NCI-H1105 (cell line): ENCODE measurements at places on chromosomes 2 and 18.
A peak's percentile ranks its signal among the peaks of the same experiment; 100 is the strongest.

DNA sequence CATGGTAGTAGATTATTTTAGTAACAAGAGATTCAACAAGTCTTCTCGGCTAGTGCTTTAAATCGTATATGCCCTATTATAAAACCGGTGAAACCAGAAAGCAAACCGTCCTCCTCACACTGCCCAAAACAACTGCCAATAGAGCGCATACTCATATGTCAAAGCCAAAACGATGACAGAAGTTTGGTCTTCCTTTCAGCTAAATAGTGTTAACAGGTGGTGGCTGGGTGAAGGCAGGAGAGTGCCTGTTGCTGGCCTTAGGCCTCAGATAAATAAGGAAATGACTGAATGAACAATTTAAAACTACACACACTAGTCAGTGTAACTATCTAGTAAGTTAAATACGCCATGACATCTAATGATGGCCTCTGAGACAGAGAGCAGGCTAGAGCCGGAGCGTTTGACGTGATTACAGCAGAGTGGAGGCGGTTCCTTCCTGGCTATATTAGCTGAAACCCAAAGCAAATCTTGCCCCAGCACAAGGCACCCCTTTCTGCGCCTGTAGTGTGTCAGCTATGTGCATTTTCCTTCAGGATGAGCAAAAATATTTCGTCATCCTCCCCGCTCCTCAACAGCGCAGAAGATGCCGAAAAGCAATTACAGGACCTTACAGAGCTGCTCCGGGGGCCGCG, 1.6 kb downstream of the LONRF2 start:
- DNase-seq, result peak; percentile 37

GRCh38 chr2:98348066-98348561, 1.9 kb downstream of the CNGA3 start:
- DNase-seq, result no peak

GRCh38 chr18:6865251-6865650, 135.7 kb downstream of the ARHGAP28 start:
- DNase-seq, result no peak

- peak; percentile 84 for DNase-seq
Observed at GRCh38 chr18:22169011-22169888, at the start of gene GATA6. Gene GATA6, plus strand, starts transcription at chr18:22169589. Its CDS starts 1,556 bp downstream, at chr18:22171145.

- no peak for DNase-seq
Observed at GRCh38 chr2:64836566-64836965, 152.6 kb upstream of the SLC1A4 start.

DNA sequence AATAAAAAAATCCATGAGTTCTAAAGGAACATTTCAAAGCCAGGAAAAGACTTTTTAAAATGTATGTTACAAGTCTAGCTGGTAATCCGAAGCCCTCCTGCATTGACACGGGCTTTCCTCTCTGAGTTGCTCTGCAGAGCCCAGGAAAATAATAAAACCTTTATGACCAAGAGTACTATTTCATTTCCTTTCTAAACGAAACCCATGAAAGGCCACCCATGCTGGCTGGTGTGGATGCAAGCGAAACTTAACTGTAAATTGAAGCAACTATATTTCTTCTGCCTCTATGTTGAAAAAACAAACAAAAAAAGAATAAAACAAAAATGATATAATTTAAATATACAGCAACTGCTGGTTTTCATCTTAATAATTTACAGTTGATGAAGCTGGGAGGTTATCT, 41.3 kb upstream of the ZNF532 start:
- no peak for DNase-seq

GRCh38 chr2:170229744-170230143, 51.8 kb downstream of the MYO3B start:
- DNase-seq, result no peak

GRCh38 chr2:46711156-46711555, 204.4 kb downstream of the MCFD2 start:
- no peak for DNase-seq

GRCh38 chr2:21282515-21282898, 158.7 kb downstream of the TDRD15 start:
- DNase-seq, result no peak

DNA sequence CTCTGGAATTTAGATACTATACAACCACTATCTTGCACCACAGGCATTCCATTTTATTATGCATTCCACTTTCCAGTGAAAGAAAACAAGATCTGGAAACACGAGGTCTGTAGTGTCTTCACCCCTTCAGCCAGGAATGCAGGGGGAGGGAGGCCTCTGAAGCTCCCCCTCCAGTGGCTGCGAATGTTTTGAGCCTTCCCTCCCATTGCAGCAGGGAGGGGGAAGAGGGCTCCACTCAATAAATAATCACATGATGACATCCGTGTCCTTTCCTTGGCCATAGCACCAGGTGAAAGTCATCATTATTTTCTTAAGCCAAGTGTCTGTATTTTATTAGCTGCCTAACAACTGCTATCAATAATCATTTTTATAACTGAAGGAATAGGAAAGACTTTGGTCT, 38.6 kb downstream of the ALPK2 start:
- no peak for DNase-seq

GRCh38 chr2:24359129-24360049, 947 bp downstream of the ITSN2 start:
- DNase-seq, result peak; percentile 40

- no peak for DNase-seq
Observed at GRCh38 chr2:28809927-28810326, 707 bp upstream of the SPDYA start.

DNA sequence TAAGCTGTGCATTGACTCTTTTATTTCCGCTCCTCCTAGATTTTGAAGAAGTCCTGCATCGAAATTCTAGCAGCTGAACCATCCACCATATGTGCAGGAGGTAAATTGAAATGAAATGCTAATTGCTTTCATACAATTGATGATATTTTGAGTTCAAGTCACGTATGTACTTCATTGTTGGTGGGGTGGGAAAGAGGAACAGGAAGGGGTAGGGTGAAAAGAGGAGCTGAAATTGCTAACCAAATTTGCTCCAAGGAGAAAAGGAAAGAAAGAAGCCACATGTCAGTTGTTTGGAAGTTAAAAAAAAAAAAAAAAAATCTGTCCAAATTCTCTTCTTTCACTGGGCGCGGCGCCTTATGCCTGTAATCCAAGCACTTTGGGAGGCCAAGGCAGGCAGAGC, 77.8 kb downstream of the ANTXR1 start:
- DNase-seq, result no peak

- no peak for DNase-seq
Observed at GRCh38 chr18:31493941-31494340, 4.0 kb upstream of the DSG2 start.

DNA sequence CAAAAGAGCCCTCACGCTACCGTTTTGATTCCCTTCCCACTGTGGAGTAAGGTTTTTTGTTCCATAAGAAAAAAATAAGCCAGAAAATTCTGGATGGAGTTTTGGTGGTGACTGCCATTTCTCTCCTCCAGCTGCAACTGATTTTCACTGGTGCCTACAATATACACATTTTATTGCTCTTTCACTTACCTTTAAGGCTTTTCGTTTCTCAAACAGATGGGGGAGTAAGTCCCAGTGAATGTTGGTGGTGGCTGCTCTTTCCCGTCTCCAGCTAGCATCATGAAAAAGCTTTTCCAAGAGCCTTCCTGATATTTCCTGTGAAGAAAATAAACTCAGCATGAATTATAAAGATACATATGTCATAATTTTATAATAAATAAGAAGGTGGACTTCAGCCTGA, 932.5 kb upstream of the PIK3C3 start:
- DNase-seq, result no peak

DNA sequence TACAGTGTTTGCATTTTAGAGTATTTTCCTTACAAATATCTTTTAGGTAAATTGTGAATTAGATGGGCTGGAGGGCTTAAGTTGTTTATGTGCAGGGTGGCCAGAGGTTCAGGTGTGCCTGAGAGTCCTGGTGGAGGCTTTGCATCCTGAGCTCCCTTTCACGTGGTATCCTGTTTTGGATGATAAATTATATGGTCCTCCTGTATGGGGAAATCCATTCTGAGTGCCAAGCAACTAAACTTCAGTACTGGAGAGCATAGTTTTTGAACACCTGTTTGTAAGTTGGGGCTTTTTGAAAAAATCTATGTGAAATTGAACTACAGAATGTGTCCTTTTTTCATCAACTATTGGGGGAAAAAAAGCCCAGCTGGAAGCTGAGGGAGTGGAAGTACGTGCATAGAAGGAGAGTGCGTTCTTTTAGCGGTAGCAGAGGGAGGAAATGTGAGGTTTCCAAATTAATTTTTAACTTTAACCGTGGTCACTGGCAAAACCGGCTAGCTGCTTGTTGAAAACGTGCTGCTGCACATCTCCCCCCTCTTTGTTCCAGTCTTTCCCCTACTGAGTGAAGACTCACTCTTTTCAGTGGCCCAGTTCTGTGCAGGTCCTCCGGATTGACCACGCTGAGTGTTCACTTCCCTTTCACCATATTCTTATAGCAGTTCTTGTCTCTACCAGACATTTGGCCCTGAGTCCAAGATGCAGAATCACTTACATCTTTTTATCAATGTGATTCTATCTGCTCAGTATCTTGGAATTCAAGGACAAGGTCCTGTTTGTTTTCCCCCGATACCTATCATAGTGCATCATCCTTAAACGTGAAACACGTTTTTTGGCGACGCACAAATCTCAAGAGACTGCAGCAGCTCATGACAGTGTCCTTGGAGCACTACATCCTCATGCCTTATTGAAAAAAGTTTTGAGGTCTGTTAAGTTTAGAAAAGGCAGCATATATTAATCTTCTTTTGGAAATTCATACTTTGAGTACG, 15.3 kb downstream of the CNOT11 start:
- DNase-seq, result no peak

- peak; percentile 9 for DNase-seq
Observed at GRCh38 chr2:169221745-169222369, 140.5 kb downstream of the LRP2 start.

GRCh38 chr2:232903989-232904388, 33.9 kb downstream of the SNORC start:
- no peak for DNase-seq

DNA sequence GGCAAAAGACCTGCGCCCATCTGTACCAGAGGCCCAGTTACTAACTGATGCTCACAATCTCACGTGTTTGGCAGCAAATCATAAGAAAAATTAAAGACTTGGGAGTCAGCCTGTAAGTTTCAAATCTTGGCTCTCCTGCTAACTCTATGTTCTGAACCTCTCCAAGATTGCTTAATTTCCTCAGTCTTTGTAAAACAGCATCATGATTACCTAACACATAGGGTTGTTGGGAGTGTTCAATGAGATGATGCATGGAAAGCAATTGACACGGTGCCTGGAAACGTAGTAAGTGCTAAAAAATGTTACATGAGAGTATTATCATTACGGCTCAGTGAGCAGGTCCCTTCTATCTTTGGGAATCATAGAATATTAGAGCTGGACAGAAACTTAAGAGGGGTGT, 497.6 kb upstream of the TCF4 start:
- no peak for DNase-seq

DNA sequence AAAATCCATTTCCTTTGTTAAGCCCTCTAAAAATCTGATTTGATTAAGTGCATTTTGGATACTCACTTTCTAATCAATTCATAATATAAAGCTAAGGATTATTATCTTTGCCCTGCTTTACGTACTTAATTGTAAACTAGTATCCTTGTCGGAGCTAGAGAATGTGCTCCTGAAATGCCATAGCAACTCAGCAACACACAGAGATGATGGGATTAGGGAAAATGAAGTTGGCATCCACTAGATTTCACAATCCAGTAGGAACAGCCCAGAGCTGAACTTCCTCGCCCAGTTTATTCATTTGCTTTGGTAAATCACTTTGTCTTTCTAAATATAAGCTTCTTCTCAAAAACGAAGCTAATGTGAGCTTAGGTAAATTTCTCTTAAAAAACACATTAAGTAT, 386.3 kb downstream of the CTNNA2 start:
- DNase-seq, result no peak

DNA sequence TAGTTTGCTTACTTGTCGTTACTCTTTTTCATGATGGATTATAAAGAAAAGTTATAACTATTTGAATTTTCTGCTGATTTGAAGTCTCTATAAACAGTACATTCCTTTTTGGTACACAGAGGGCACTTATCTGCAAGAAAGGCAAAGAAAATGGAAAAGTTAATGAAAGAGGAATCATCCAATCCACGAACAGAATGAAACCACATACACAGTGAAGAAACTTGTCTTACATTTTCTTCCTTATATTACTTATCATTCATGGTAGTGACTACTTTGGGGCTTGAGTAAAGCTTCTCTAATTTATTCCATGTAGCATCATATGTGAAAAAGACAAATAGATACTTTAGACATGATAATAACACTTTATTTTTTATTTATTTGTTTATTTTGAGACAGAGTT, 14.8 kb upstream of the ACTR3 start:
- DNase-seq, result no peak

- DNase-seq, result no peak
Observed at GRCh38 chr18:59466980-59467379, 107.9 kb upstream of the LMAN1 start.

GRCh38 chr2:20356042-20356441, 5.4 kb upstream of the PUM2 start:
- peak; percentile 83 for DNase-seq

DNA sequence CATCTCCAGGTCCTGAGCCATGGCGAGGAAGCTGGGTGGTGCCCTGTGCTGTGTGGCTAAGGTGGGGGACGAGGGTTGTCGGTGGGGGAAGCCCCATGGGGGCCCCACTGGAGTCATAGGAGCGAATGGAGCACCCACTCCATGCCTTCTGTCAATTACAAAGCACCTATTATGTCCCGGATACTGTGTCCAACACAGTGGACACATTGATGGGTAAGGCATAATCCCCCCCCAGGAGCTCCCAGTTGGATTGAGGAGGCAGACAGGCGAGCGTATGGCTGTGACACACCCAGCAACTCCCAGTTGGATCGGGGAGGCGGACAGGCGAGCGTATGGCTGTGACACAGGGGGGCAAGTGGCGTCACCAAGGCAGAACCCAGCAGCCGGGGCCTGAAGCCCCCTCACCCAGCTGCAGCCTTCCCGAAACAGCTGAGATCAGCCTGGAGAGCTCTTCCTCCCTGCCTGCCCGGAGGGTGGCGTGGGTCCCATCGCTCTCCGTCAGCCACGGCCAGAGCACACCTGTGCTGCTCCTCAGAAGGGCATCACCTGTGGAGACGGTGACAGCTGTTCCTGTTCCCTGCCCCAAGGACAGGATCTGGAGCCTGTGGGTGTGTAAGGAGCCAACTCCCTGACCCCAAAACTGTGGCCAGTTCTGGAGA, 69.6 kb downstream of the HPCAL1 start:
- no peak for DNase-seq

- DNase-seq, result no peak
Observed at GRCh38 chr2:205994344-205994743, 91.6 kb downstream of the INO80D start.

DNA sequence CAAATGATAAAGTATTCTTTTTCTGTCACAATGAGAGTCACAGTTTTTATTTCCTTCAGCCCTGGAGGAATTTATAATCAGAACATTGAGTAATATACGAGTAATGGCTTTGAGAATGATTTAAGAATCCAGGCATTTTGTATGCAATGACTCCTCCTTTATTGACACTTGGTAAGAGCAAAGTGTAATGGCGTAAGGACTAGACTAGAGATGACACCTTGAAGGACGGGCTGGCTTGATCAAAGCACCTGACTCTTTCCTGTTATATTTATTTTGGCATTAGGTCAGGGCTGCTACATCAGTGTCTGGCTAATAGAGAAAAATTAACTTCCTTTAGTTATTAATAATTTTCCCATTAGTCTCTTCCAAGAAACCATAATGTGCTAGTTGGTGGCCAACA, 482.4 kb upstream of the GCFC2 start:
- DNase-seq, result no peak

GRCh38 chr2:150207979-150208378, 279.5 kb downstream of the RND3 start:
- peak; percentile 88 for DNase-seq

GRCh38 chr2:179854891-179855290, 6.5 kb downstream of the ZNF385B start:
- DNase-seq, result no peak

GRCh38 chr2:163475815-163476214, 260.0 kb downstream of the FIGN start:
- no peak for DNase-seq
